ENCODE measurements at places on chromosomes 13 and 19. TPM values are rescaled to one million over a fixed set of nuclear protein-coding genes. Genes with fewer than 3 reads are reported as not detected.

Gene FPR1
- 0.14 TPM for polyA plus RNA-seq

- peaks cover 12% of the 10 kb centered on the region for H3K4me1 ChIP-seq
- peak; percentile 15 for DNase-seq
- H3K4me3 ChIP-seq: no peak overlapping the region
- peaks cover 6% of the 10 kb centered on the region for H3K36me3 ChIP-seq
These were observed 5.1 kb downstream of the DNMT1 start for GRCh38 chr19:10189616-10190015.

- H3K27me3 ChIP-seq: no peaks in the 10 kb centered on the region
- H3K36me3 ChIP-seq: no peaks in the 10 kb centered on the region
- H3K4me1 ChIP-seq: no peaks in the 10 kb centered on the region
- H3K27ac ChIP-seq: no peak overlapping the region
- DNase-seq: no peak
These were observed 83.8 kb downstream of the GJA3 start for GRCh38 chr13:20077086-20077485.

DNA sequence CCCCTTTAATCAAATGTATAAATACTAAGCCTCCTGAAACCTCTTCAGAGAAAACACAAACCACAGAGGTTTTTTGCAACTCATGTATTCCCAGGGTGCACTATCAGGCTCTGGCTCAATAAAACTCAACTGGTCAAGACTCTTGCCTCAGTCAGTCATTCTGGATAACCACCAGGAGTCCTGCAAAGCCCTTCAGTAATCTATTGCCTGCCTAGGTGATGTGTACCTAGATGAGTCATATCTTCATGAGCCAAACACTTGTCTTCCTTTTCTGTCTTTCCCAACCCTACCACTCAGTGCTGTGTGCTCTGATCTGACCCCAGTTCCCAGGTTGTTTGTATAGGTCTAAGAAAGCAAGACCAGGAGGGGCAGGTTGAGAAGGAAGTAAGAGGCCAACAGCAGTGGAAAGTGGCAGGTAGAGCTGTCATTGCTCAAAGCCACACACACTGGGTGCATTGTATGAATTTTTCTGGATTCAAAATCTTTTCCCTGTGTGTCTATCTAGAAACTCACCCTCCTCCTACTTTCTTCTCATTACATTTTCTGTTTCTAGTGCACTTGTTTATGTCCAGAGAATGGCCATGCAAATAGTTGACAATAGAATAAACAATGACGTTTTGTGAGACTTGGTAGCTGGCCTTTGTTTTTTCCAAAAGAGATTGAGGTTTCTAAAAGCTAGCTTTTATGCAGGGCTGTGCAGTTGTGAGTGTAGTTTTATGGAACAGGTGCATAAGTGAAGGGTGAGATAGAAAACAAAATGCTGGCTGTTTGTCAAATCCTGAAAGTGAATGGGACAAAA is 48.1 kb downstream of the PSG1 start:
- DNase-seq: no peak
- H3K27me3 ChIP-seq: no peaks in the 10 kb centered on the region
- H3K36me3 ChIP-seq: no peaks in the 10 kb centered on the region
- H3K4me3 ChIP-seq: no peak overlapping the region
- no peak overlapping the region for H3K27ac ChIP-seq

Gene PTPRS
- polyA plus RNA-seq: 35.5 TPM

Gene TUBA3C
- not detected for polyA plus RNA-seq

Gene ACP7
- 0.02 TPM for polyA plus RNA-seq

Gene PRX
- polyA plus RNA-seq: 0.84 TPM

DNA sequence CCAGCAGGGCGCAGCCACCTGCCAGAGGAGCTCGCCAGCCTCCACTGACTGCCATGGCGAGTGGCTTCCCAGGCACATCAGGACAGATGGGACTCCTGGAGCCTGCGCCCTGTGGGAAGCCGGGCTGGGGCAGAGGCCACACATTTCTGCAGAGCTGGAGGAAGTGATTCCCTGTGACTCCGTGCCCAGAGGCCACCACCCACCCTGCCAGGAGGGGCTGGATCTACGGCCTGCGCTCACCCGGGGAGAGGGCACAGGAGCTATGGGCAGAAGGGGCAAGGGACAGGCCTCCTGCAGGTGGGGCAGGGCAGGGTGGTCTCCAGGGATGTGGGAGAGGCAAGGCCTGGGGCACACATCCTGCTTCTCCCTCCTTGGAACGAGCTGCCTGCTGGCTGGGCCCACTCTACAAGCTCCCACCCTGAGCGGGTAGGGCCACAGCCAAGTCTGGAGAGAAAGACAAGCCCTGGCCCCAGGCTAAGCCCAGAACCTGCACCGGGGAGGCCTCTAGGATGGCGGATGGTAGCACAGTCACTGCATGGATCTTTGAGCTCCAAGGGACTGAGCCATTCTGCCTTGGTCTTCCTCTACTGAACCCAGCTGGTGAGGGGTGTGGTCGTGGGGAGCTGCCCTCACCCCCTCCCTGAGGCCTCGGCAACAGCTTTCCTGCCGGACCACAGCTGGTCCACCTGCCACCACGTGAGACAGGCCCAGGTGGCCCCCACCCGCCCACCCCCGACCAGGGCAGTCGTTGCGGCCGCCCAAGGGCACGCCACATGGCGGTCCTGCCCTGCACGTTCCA is 40.6 kb downstream of the CEBPG start:
- H3K36me3 ChIP-seq: no peaks in the 10 kb centered on the region
- H3K27ac ChIP-seq: no peak overlapping the region
- H3K27me3 ChIP-seq: no peaks in the 10 kb centered on the region
- no peak for DNase-seq

Gene CA11
- polyA plus RNA-seq: 1.7 TPM

- no peaks in the 10 kb centered on the region for H3K4me1 ChIP-seq
- H3K27me3 ChIP-seq: no peaks in the 10 kb centered on the region
- peaks cover 7% of the 10 kb centered on the region for H3K36me3 ChIP-seq
These were observed 57.1 kb downstream of the TUBGCP3 start for GRCh38 chr13:112530861-112531260.

- H3K27me3 ChIP-seq: no peaks in the 10 kb centered on the region
- H3K4me3 ChIP-seq: no peak overlapping the region
- no peak overlapping the region for H3K27ac ChIP-seq
- no peak for DNase-seq
- H3K36me3 ChIP-seq: no peaks in the 10 kb centered on the region
These were observed 140.8 kb downstream of the MIPEP start for GRCh38 chr13:23748109-23748990.

Gene EDNRB
- 1.1 TPM for polyA plus RNA-seq

Gene SYT5
- 0.08 TPM for polyA plus RNA-seq

GRCh38 chr13:63304497-63304896 is 1888.8 kb upstream of the PCDH20 start:
- no peaks in the 10 kb centered on the region for H3K4me1 ChIP-seq
- DNase-seq: peak; percentile 19
- H3K27ac ChIP-seq: no peak overlapping the region
- H3K27me3 ChIP-seq: no peaks in the 10 kb centered on the region

DNA sequence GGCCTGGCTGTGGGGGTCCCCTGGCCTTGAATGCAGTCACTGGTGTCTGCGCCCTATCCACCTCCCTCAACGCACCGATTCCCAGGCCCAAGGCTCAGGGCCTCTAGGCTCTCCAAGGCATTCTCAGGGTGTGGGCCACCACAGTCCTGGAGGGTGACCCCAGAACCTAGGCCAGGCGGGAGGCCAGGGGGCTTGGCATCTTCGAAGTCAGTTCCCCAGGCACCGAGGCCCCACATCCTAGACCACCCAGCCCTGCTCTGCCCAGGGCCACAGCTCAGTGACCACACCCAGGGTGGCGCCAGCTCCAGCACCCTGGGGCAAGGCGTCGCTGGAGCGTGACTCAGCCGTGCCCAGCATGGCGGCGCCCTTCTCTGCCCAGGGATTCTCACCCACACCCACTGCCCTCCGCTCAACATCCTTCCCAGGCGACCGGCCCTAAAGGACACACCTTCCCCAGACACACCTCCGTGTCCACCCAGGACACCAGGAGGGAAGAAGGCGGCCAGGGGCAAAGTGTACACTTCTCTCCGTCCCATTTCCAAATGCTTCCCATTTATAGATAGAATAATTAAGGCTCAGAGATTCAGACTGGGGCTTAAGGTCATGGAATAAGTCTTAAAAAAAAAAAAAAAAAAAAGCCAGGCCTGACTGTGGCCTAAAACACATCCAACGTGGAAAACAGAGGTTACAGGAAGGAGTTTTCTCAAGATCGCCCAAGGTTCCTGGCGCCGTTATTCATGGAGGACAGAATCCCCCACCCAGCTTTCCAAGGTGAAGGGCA is 36.4 kb upstream of the NANOS3 start:
- peak overlapping the region; percentile 100 for H3K27ac ChIP-seq
- H3K36me3 ChIP-seq: peaks cover 19% of the 10 kb centered on the region
- no peaks in the 10 kb centered on the region for H3K27me3 ChIP-seq
- peak overlapping the region; percentile 76 for H3K4me3 ChIP-seq
- DNase-seq: no peak

DNA sequence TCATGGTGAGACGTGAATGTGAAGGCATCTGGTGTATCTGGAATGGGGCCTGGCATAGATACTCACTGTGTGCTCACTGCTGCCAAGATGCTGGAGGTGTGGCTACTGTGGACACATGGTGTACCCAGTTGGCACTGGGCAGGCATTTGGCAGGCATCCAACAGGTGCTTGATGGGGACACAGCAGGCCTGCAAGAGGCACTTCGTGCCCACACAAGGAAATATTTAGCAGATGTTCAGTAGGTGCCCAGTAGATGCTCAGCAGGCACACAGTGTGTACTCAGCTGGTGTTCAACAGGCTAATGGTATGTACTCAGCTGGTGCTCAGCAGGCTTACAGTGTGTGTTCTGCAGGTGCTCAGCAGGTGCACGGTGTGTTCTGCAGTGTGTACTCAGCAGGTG is 14.2 kb downstream of the CRTC1 start:
- no peak overlapping the region for H3K27ac ChIP-seq
- peaks cover 5% of the 10 kb centered on the region for H3K4me1 ChIP-seq
- no peak for DNase-seq

Gene SOX1
- polyA plus RNA-seq: not detected

GRCh38 chr13:111913761-111914140 is 153.2 kb upstream of the SOX1 start:
- H3K27me3 ChIP-seq: no peaks in the 10 kb centered on the region
- DNase-seq: no peak
- H3K4me3 ChIP-seq: no peak overlapping the region
- H3K36me3 ChIP-seq: no peaks in the 10 kb centered on the region
- no peak overlapping the region for H3K27ac ChIP-seq

Gene CYP2S1
- 0.93 TPM for polyA plus RNA-seq

Gene NMRK2
- polyA plus RNA-seq: not detected

GRCh38 chr13:73715114-73715910 is 418.9 kb downstream of the KLF12 start:
- H3K27me3 ChIP-seq: no peaks in the 10 kb centered on the region
- DNase-seq: no peak
- no peak overlapping the region for H3K4me3 ChIP-seq
- no peaks in the 10 kb centered on the region for H3K4me1 ChIP-seq

DNA sequence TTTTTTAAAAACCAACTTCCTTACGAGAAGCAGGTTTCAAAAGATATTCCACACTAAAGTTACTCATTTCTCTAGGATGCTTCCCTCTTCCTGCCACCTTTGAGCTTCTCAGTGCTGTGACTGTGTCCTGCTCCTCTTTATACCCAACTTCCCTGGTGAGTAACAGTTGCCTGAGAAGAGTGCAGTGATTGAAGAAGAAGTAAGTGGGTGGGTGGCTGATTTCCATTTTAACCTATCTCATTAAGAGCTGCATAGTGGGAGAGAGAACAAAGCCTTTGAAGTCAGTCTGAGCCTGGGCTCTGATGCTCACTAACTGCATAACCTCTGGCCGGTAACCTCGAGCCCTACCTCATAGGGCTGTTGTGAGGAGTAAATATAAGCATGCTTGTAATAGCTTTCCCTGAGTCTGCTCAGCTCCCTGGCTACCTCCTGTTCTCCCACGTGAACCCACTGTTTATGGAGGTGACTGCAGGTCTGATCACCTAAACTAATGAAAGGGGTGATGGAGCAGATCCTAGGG is 977.3 kb downstream of the UQCRFS1 start:
- no peak overlapping the region for H3K27ac ChIP-seq
- H3K27me3 ChIP-seq: no peaks in the 10 kb centered on the region
- no peak for DNase-seq
- H3K36me3 ChIP-seq: no peaks in the 10 kb centered on the region

- H3K36me3 ChIP-seq: no peaks in the 10 kb centered on the region
- no peak overlapping the region for H3K27ac ChIP-seq
- H3K4me1 ChIP-seq: no peaks in the 10 kb centered on the region
These were observed 7.7 kb downstream of the ATP4B start for GRCh38 chr13:113650275-113650674.

DNA sequence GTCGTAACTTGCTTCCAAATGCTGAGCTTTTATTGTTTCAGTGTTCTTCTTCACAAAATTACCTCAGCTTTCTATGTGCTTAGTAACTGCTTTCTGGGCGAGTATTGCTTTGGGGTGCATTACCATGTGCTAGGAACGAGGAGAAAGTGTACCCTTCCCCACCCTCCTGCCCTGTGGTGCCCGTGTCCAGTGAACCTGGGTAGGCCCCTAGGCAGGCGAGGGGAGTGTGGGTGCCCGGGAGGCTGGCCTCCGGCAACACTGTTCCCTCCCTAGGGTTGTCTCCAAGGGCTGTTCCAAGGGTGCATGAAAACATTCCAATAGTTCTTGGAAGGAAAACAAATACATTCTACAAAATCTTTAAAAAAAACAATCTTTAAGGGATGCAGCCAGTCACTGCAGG is 216.5 kb upstream of the SOX1 start:
- DNase-seq: no peak
- H3K27me3 ChIP-seq: no peaks in the 10 kb centered on the region
- H3K27ac ChIP-seq: no peak overlapping the region
- H3K36me3 ChIP-seq: no peaks in the 10 kb centered on the region

Gene UBAC2
- 87.4 TPM for polyA plus RNA-seq

- H3K4me3 ChIP-seq: no peak overlapping the region
- H3K27ac ChIP-seq: no peak overlapping the region
- H3K36me3 ChIP-seq: no peaks in the 10 kb centered on the region
- H3K4me1 ChIP-seq: no peaks in the 10 kb centered on the region
- DNase-seq: no peak
These were observed 9.8 kb downstream of the GJA3 start for GRCh38 chr13:20151016-20151415.

DNA sequence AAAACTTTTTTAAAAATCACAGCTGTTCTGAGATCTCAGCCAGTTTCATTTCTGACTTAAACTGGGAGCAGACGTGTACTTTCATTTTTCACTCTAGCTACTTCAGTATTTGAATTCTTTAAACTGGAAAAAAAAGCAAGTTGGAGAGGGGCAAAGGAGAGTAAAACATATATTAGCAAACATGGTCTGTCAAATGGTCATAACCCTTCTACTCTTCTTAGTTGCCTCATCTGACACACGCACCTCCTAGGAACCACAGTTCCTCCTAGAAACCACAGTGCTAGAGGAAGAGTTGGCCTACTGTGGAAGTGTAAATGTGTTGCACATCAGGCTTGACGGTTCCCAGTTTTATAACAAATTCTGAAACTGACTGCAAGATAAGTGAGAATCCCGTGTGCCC is 47.2 kb downstream of the TM9SF2 start:
- no peak overlapping the region for H3K27ac ChIP-seq
- H3K36me3 ChIP-seq: peaks cover 4% of the 10 kb centered on the region
- no peaks in the 10 kb centered on the region for H3K27me3 ChIP-seq
- DNase-seq: no peak

GRCh38 chr19:35445826-35446593 is 2.0 kb upstream of the FFAR2 start:
- H3K4me3 ChIP-seq: no peak overlapping the region
- H3K27ac ChIP-seq: no peak overlapping the region
- peak; percentile 11 for DNase-seq
- H3K27me3 ChIP-seq: peaks cover 5% of the 10 kb centered on the region
- no peaks in the 10 kb centered on the region for H3K4me1 ChIP-seq

GRCh38 chr13:106318941-106319411 is 216.5 kb downstream of the EFNB2 start:
- peak; percentile 98 for DNase-seq
- H3K4me3 ChIP-seq: no peak overlapping the region
- H3K36me3 ChIP-seq: no peaks in the 10 kb centered on the region
- no peaks in the 10 kb centered on the region for H3K27me3 ChIP-seq
- no peaks in the 10 kb centered on the region for H3K4me1 ChIP-seq

All from fibroblast of lung (primary cell).